ENCODE measurements at places on chromosomes 13 and 19. TPM values are rescaled to one million over a fixed set of nuclear protein-coding genes. Genes with fewer than 3 reads are reported as not detected.

DNA sequence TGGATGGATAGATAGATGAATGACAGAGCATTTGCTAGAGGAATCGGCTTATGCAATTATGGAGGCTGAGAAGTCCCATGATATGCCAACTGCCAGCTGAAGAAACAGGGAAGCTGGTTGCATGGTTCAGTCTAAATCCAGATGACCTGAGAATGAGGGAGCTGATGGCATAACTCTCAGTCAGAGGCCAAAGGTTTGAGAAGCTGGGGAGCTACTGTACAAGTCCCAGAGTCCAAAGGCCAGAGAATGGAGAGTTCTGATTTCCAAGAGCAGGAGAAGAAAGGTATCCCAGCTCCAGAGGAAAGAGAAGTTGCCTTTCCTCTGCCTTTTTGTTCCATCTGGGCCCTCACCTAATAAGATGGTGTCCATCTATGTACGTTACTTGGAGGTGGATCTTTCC lies 108.3 kb downstream of the CDK8 start:
- no peak for DNase-seq
- no peak overlapping the region for H3K4me3 ChIP-seq
- no peaks in the 10 kb centered on the region for H3K27me3 ChIP-seq
- H3K36me3 ChIP-seq, result no peaks in the 10 kb centered on the region

DNA sequence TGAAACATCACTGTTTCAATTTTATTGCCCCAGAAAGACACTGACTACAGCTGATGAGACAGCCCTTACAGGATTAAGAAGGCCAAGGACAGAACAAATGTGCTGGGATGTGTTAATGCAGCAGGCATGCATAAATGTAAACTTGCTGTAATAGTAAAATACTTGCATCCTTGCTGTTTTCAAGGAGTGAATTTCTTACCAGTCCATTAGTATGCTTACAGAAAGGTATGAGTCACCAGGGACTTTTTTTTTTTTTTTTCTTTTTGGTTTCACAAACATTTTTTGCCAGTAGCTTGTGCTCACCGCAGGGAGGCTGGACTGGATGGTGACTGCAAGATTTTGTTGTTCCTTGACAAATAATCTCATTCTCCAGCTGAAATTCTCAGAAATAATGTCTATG lies 55.1 kb downstream of the GPR180 start:
- no peak overlapping the region for H3K4me3 ChIP-seq
- H3K27ac ChIP-seq, result no peak overlapping the region
- no peaks in the 10 kb centered on the region for H3K27me3 ChIP-seq
- no peaks in the 10 kb centered on the region for H3K36me3 ChIP-seq

DNA sequence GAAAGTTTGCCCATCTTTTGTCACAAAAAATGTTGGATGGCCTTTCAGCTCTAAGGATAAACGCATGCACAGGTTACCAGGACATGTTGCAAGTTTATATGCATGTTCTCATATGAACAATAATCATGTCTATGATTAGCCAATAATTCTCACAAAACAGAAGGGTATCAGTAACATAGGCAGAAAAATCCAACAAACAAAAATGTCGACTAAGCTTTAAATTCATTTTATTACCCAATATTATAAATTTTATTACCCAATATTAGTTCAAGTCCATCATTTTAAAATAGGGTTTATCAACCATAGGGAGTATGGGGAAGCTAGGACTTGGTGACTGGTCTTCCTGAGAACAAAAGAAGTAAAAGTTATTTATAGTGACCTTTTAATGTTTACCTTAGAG lies 93.1 kb downstream of the ENOX1 start:
- no peak for DNase-seq
- H3K27me3 ChIP-seq, result no peaks in the 10 kb centered on the region
- H3K4me1 ChIP-seq, result no peaks in the 10 kb centered on the region
- H3K36me3 ChIP-seq, result no peaks in the 10 kb centered on the region

DNA sequence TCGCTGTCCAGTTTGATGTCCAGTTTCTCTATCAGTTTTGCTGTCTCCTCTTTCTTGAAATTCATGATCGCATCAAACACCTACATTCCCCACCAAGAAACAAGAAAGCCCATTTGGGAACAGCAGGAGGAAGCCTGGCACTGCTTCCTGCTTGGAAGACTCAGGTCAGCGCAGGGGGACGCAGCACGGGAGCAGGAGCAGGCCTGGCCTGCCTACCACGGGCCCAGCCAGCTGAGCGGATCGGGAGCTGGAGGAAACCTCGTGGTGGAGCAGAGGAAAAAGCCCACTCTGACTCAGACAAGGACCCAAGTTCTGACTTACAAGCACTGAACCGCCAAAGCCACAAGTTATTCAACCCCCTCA lies 3.9 kb downstream of the EEF2 start:
- no peak overlapping the region for H3K4me3 ChIP-seq
- H3K4me1 ChIP-seq, result peaks cover 19% of the 10 kb centered on the region
- H3K27me3 ChIP-seq, result no peaks in the 10 kb centered on the region
- peaks cover 7% of the 10 kb centered on the region for H3K36me3 ChIP-seq
- H3K27ac ChIP-seq, result no peak overlapping the region

DNA sequence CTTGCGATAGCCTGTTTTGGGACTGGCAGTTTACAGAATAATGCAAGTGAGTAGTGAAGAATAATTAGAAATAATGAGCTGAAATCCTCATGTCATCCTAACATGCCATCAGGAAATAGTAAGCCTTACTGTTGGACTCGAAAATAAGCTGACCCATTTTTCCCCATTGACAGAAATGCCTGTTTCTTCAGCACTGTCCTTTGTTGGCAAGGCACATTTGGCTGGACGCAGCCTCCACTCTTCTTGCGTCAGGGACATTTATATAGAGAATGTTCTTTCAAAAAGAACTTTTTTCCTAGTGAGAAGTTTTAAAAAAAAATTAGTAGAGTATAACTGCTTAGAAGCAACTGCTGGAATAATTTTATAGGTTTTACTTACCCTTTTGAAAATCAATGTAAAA lies 47.1 kb downstream of the ARHGAP35 start:
- no peaks in the 10 kb centered on the region for H3K27me3 ChIP-seq
- H3K4me1 ChIP-seq, result peaks cover 37% of the 10 kb centered on the region
- no peaks in the 10 kb centered on the region for H3K36me3 ChIP-seq
- no peak overlapping the region for H3K4me3 ChIP-seq

- DNase-seq, result no peak
- H3K27me3 ChIP-seq, result no peaks in the 10 kb centered on the region
- no peaks in the 10 kb centered on the region for H3K36me3 ChIP-seq
- no peak overlapping the region for H3K4me3 ChIP-seq
- H3K4me1 ChIP-seq, result peaks cover 13% of the 10 kb centered on the region
- H3K27ac ChIP-seq, result no peak overlapping the region
Measured at GRCh38 chr19:7526059-7526929, 3.9 kb downstream of the MCOLN1 start.

GRCh38 chr13:95492044-95492801 lies 60.3 kb upstream of the CLDN10 start:
- H3K36me3 ChIP-seq, result no peaks in the 10 kb centered on the region
- no peaks in the 10 kb centered on the region for H3K4me1 ChIP-seq
- H3K27me3 ChIP-seq, result no peaks in the 10 kb centered on the region

GRCh38 chr19:57241176-57241575 lies 744 bp downstream of the ZNF805 start:
- no peak for DNase-seq
- H3K36me3 ChIP-seq, result no peaks in the 10 kb centered on the region
- peak overlapping the region; percentile 78 for H3K4me3 ChIP-seq
- peaks cover 14% of the 10 kb centered on the region for H3K4me1 ChIP-seq
- no peaks in the 10 kb centered on the region for H3K27me3 ChIP-seq
- H3K27ac ChIP-seq, result peak overlapping the region; percentile 75

GRCh38 chr13:97505017-97505416 lies 71.0 kb downstream of the RAP2A start:
- no peaks in the 10 kb centered on the region for H3K36me3 ChIP-seq
- H3K27ac ChIP-seq, result no peak overlapping the region
- no peak for DNase-seq
- no peaks in the 10 kb centered on the region for H3K4me1 ChIP-seq
- H3K4me3 ChIP-seq, result no peak overlapping the region

- no peak overlapping the region for H3K27ac ChIP-seq
- DNase-seq, result no peak
- H3K36me3 ChIP-seq, result no peaks in the 10 kb centered on the region
- peaks cover 47% of the 10 kb centered on the region for H3K4me1 ChIP-seq
Measured at GRCh38 chr19:51803967-51804366, 9.0 kb downstream of the FPR3 start.

- H3K36me3 ChIP-seq, result no peaks in the 10 kb centered on the region
- no peak overlapping the region for H3K4me3 ChIP-seq
- no peak overlapping the region for H3K27ac ChIP-seq
- no peaks in the 10 kb centered on the region for H3K27me3 ChIP-seq
Measured at GRCh38 chr19:13315495-13315894, 165.3 kb downstream of the IER2 start.

GRCh38 chr19:50772476-50772875 lies 2.2 kb downstream of the GPR32 start:
- no peak overlapping the region for H3K27ac ChIP-seq
- H3K27me3 ChIP-seq, result no peaks in the 10 kb centered on the region
- no peak for DNase-seq
- H3K4me3 ChIP-seq, result no peak overlapping the region
- H3K36me3 ChIP-seq, result no peaks in the 10 kb centered on the region

GRCh38 chr13:40192452-40192851 lies 474.0 kb downstream of the FOXO1 start:
- DNase-seq, result no peak
- peaks cover 33% of the 10 kb centered on the region for H3K4me1 ChIP-seq
- no peaks in the 10 kb centered on the region for H3K36me3 ChIP-seq
- H3K27me3 ChIP-seq, result no peaks in the 10 kb centered on the region

GRCh38 chr13:31610270-31610998 lies 128.9 kb upstream of the RXFP2 start:
- H3K36me3 ChIP-seq, result no peaks in the 10 kb centered on the region
- H3K4me1 ChIP-seq, result no peaks in the 10 kb centered on the region
- no peaks in the 10 kb centered on the region for H3K27me3 ChIP-seq

GRCh38 chr13:97333983-97334382 lies 100.0 kb upstream of the RAP2A start:
- peaks cover 3% of the 10 kb centered on the region for H3K4me1 ChIP-seq
- no peaks in the 10 kb centered on the region for H3K36me3 ChIP-seq
- no peak overlapping the region for H3K4me3 ChIP-seq
- H3K27ac ChIP-seq, result no peak overlapping the region
- no peak for DNase-seq

GRCh38 chr19:27746691-27747380 lies 1466.1 kb downstream of the UQCRFS1 start:
- peak; percentile 53 for DNase-seq
- H3K36me3 ChIP-seq, result no peaks in the 10 kb centered on the region
- H3K4me1 ChIP-seq, result no peaks in the 10 kb centered on the region

GRCh38 chr13:105462098-105462497 lies 1073.4 kb downstream of the EFNB2 start:
- no peak overlapping the region for H3K27ac ChIP-seq
- H3K4me1 ChIP-seq, result no peaks in the 10 kb centered on the region
- no peaks in the 10 kb centered on the region for H3K27me3 ChIP-seq
- no peak overlapping the region for H3K4me3 ChIP-seq
- DNase-seq, result no peak

DNA sequence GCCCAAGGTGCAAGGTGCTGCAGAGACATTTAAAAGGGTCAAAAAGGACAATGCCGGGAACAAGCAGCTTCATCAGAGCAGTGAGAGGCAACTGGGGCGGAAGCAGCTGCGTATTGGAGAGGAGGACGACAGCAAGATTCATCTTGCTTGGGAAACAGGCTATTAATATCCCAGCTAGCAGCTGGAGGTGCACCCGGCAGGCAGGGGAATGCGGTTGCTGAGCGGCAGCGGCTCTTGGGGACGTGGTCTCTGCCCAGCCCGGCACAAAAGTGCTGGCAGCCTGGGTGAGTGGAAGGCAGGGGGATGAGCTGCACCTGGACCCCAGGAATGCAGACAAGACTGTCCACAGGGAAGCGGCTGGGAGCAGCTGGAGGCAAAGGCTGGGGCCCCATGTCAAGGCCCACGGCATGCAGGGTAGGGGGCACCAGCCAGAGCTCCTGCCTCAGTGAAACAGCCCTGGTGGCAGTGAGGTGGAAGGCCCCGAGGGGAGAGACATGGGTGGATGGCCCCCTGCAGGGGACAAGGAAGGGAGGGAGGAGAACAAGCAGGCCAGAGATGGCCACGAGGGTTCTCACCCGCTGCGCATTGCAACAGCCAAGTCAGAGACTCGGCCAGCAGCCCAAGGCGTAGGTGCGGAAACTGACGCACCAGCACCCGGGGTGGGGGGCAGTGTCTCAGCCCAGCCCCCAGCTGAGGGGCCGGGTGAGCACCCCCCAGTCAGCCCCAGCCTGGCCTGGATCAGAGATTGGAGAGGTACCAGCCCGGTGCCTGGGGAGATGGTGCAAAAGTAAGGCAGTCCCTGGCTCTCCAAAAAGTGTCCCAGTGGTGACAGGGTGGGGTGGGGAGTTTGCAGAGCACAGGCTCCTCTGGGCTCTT lies 34.4 kb downstream of the PEPD start:
- H3K27ac ChIP-seq, result no peak overlapping the region
- no peak overlapping the region for H3K4me3 ChIP-seq
- H3K4me1 ChIP-seq, result no peaks in the 10 kb centered on the region
- H3K27me3 ChIP-seq, result no peaks in the 10 kb centered on the region

GRCh38 chr19:33293255-33294057 lies 8.9 kb downstream of the CEBPA start:
- DNase-seq, result no peak
- no peaks in the 10 kb centered on the region for H3K4me1 ChIP-seq
- no peaks in the 10 kb centered on the region for H3K36me3 ChIP-seq
- no peak overlapping the region for H3K27ac ChIP-seq
- H3K27me3 ChIP-seq, result no peaks in the 10 kb centered on the region
- no peak overlapping the region for H3K4me3 ChIP-seq

- no peaks in the 10 kb centered on the region for H3K4me1 ChIP-seq
- no peak for DNase-seq
- H3K36me3 ChIP-seq, result no peaks in the 10 kb centered on the region
- no peaks in the 10 kb centered on the region for H3K27me3 ChIP-seq
Measured at GRCh38 chr13:25064396-25064795, 31.5 kb upstream of the PABPC3 start.

DNA sequence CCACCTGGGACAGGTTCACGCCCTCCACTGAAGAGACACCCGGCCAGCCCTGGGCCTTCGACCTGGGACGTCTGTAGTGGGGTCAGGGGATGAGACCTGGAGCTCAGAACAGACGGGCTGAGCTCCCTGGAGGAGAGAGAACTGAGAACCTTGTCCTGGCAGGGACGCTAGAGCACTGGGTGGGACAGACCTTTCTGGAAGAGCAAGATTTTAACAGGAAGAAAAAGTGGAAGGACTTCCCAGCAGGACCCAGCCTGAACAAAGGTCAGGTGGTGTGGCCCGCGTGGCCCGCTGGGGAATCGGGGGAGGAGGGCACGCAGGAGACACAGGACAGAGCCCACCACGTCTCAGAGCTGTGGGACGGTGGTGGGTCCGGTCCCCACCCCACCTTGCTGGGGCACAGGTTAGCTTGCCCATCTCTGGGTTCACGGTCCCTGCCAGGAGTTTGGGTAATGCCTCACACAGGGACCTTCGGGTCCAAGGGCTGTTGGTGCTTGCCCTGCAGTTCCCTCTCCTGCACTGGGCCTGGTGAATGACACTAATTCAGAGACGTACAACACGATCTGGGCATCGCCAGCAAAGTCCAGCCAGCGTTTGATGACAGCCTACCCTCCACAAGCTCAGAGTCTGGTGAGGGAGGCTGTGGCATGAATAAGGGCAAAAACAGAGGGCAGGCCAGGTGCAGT lies 1.2 kb upstream of the EFNA2 start:
- no peaks in the 10 kb centered on the region for H3K36me3 ChIP-seq
- peaks cover 20% of the 10 kb centered on the region for H3K4me1 ChIP-seq
- H3K4me3 ChIP-seq, result no peak overlapping the region
- no peak for DNase-seq

The ITGBL1 gene
- total RNA-seq, result 5.8 TPM

The CYP2S1 gene
- 2.0 TPM for total RNA-seq

The NOTCH3 gene
- 16.8 TPM for total RNA-seq

The ZNF285 gene
- total RNA-seq, result 7.1 TPM

The NCR1 gene
- total RNA-seq, result 0.43 TPM

The PPP2R1A gene
- total RNA-seq, result 289 TPM

The ATP4A gene
- 1.1 TPM for total RNA-seq

The PTGER1 gene
- 1.4 TPM for total RNA-seq

The CGB3 gene
- not detected for total RNA-seq

The PSG11 gene
- total RNA-seq, result not detected

The LGALS13 gene
- not detected for total RNA-seq

The LAIR2 gene
- not detected for total RNA-seq

The FOXO1 gene
- total RNA-seq, result 58.7 TPM
